ENCODE measurements at places on chromosomes 16 and 17. TPM values are rescaled to one million over a fixed set of nuclear protein-coding genes. Genes with fewer than 3 reads are reported as not detected.

The ITGA2B gene
- 0.28 TPM for total RNA-seq

The BRIP1 gene
- 1.7 TPM for total RNA-seq

The ZC3H7A gene
- 23.9 TPM for total RNA-seq

The ABCC6 gene
- 2.3 TPM for total RNA-seq

The MFAP4 gene
- 26.3 TPM for total RNA-seq
